ENCODE measurements at places on chromosomes 5 and 9.

GRCh38 chr9:97979788-97980478 lies 3.2 kb upstream of the ANP32B start:
- DNase-seq: no peak

- DNase-seq: no peak
Observed at GRCh38 chr5:1780614-1780930, 19.1 kb downstream of the MRPL36 start.

DNA sequence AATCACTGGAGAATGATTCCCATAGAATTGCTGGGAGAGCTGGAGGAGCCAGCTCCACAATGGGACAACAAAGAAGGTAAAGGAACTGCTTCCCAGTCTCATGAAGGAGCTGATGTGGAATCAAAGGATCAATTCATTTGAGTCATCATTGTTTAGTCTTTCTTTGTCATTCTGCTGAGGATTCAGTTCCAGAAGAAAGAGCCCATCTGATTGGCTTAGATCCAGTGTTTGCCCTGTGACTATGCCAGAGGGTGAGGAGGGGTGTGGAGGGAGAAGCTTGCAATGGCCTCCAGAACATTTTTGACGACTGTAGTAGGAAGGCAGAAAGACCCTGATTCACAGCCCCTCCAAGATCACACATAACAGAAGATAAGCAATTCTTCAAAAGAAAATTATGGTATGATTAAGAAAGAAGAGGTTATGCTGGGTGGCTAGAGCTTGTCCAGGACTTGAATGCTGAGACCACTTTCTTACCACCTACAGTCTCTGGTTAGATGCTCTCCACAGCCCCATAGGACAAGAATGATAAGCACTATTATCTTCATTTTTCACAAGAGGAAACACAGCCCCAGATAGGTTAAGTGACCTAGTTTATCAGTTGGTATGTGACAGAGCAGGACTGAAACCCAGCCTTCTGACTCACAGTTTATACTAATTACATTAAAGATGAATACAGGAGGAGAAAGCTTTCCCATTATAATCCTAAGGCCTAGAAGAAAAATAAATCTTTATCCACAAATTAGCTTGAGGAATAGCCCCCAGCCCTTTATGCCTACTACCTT lies 363.1 kb downstream of the PRELID2 start:
- DNase-seq: no peak

GRCh38 chr9:21174671-21175070 lies 8.2 kb upstream of the IFNA21 start:
- DNase-seq: no peak

All from NCI-H146 (cell line).